Amniotic stem cell (primary cell): ENCODE measurements at places on chromosomes 2 and 18.

- DNase-seq = no peak
Measured at GRCh38 chr2:240383871-240384700, 51.4 kb upstream of the GPC1 start.

- no peak for DNase-seq
Measured at GRCh38 chr2:37318401-37318800, 6.2 kb downstream of the PRKD3 start.

- peak; percentile 22 for DNase-seq
Measured at GRCh38 chr18:73563901-73564472, 583.6 kb downstream of the FBXO15 start.

- DNase-seq = no peak
Measured at GRCh38 chr2:96315400-96316071, 9.6 kb upstream of the ITPRIPL1 start.

DNA sequence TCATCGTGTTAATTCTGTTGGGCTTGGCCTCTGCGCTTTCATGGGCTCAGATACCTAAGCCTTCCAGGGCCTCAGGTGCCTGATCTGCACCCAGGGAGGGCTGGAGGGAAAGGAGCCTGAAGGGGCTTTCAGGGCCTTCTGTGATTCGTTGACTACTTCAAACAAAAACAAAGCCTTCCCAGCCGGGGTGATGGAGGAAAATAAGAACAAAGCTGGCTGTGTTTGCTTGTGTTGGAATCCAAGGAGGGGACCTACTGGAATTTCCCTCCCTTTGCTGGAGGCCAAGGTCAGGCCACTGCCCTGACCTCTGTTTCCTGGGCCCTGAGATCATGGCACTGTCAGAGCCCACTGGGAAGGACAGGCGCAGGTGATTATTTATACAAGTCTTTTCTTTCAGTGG, 135.3 kb downstream of the KLHL29 start:
- no peak for DNase-seq

- no peak for DNase-seq
Measured at GRCh38 chr18:51438797-51439350, 241.4 kb upstream of the MEX3C start.

DNA sequence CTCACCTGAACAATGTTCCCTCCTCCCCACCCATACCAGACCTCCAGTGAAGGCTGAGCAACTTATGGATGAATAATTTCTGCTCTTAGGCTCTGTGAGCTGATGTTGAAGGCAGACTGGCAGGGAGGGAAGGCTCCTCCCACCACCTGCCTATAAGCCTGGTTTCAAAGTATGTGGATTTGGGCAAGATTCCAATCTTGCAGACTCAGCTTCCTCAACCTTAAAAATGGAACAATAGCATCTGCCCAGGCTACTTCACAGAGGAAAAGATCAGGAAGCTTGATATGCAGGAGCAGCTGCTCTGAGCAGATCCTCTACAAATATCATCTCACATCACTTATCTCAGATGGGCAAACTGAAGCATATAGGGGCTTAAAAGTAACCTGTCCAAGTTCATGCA, 112.2 kb downstream of the ZFP36L2 start:
- DNase-seq = no peak

DNA sequence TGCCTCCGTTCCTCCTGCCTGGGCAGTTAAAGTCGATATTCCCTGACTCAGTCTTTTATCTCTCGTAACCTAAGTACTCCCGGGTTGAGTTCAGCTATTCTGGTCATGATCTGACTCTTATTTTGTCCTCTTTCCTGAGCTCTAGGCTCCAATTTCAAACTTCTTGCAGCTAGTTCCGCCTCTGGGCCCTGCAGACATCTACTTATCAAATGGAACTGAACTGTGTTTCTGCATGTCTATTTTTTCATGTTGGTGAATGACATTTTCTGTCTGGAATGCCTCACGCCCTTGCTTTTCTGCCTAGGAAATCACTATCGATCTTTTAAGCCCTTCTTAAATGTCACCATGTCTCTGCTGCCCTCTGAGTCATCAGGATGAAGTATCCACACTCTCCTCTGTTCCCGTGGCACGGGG, 101.5 kb downstream of the VAPA start:
- no peak for DNase-seq

DNA sequence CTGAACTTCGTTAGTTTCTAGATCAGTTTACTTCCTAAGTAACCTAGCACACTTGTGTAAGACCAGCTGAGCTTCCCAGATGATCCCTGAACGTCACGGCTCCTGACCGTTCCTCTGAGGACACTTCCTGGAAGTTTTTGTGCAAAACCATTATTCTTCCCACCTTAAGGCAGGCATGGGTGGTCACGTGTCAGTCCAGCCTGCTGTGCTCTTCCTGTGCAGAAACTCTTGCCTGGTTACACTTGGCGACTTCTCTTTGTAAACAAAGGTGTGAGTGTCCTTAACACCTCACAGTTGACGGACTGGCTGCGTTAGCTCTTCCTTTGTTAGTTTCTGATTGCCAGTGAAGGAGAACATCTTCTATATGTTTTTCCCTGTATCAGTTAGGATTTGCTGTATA, 118.3 kb downstream of the SH3RF3 start:
- DNase-seq = no peak

DNA sequence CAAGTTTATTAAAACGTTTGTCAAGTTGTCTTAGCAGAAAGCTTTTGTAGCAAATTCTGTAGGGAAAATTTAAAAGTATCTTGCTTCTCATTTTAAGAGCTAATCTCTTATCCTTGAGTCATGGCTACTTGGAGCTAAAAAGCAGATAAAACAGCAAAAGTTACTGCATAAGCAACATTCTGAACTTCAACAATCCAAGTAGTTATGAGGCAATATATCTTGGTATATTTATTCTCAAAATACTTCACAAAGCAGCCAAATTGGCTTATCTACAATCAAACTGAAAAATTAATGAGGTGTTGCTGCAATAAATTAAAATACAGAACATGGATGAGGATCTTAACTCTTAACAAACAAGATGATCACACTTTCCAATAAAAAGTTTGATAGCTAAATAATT, 306.5 kb downstream of the PIEZO2 start:
- no peak for DNase-seq

DNA sequence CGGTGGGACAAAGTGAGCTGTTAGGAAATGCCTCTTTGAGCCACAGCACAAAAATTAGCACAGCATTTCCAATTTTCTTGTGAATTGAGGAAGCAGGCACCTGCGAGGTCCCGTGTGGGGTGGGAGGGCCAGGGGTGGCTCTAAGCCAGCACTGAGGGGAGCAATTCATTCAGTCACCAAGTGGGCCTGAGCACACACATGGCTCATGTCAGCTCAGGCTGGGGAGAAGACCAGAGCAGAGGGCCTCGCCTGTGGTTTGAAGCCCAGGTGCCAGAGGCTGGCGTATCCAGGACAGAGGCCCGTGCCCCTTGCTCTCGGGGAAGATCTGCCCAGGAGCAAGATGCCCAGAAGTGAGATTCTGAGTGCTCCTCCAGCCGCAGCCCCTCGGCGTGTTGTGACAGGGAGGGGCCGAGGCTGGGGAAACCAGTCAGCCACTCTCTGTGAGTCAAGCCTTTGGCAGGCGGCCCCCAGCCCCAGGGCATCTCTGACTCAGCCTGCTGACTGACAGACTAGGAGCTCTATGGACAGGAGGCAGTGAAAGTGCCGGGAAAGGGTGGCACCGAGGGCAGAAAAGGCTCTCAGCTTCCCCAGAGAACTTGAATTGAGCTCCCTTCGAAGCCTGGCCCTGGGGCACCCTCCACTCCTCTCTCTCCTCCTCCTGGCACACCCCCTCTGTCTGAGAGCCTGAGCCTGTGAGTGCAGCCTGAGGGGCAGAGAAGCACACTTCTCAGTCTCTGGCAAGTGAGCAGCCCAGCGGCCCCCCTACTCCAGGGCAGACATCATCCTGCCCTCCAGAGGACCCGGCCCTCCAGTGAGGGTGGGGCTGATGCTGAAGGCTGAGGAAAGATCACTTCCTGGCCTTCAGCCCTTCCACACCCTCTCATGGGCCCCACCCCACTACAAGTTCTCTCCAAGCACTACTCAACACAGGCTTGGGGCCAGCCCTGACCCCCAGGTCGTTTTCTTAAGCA, 32.3 kb downstream of the CYP26B1 start:
- DNase-seq = peak; percentile 82

DNA sequence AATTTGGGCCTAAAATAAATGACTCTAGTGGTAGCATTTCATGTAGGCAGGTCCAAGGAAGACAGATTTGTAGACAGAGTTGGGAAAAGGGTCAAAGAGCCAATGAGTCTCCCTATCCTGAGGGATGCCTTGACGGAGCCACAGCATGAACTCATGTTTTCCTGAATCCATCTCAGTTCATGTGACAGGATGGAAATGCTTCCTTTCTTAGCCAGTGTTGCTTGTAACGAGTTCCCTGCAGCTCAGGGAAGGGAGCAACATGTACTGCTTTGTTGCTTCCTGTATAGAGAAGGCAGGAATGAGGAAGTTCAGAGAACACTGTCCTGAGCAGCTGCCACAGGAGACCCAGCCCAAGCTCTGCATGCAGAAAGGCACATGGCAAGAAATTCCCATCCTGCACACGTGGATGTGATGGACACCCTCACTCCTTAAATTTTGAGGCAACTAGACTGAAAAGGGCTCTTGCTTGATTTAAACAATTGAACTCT, 27.9 kb downstream of the TMEM17 start:
- DNase-seq = no peak

DNA sequence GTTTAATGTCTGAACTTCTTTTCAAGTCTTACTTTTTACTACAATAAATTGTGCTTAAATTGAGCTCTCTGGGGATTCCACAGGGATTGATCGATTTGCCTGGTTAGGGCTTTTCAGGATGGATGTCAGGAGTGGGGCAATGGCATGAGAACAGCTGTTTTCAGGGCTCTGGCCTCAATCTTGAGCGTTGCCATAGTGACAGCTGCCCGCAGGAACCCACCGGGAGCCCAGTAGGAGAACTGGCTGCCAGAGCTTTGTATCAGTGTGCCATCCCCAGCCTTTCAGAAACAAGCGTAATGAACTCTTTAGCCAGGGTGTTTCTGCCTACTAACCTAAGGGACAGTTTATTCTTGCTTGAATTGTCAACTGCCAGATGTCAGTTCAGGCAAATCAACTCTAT, 93.5 kb downstream of the GALNT3 start:
- no peak for DNase-seq

DNA sequence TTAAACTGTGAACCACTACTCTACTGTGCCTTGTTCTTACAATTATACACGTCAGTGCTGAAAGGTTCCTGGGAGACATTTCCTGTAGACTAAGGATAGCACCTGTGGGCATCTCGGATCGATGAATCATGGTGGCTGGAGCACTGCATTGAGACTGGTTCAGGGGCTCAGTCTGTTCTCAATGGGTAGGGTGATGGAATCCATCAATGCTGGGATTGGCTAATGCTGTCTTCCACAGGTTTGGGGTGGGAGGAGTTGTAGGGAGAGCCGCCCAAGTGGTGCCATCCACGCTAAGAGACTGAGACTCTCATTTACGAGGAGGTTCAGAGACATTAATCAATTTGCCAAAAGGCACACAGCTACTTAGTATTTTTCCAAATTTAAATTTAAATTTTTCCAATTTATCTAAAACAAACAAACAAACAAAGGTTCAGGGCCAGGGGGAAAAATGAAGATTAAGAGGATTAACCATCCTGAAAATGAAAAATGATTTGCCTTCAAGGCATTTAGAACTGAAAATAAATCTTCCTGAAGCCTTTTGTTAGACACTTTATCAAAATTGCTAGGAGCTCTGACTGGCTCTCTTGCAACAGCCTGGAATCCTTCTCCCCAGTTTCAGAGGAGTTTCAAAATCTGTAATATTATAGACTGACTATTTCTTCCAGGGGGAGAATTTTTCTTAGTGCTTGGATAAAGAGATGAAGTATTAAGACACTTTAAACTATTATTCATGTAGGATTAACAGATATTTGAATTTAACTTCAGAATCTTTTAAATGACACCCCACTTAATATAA, 359.2 kb downstream of the TGIF1 start:
- no peak for DNase-seq

GRCh38 chr18:76604108-76604934, 109.3 kb upstream of the ZNF516 start:
- no peak for DNase-seq

- no peak for DNase-seq
Measured at GRCh38 chr18:35642802-35643201, 61.3 kb downstream of the GALNT1 start.

GRCh38 chr2:105764059-105764458, 19.3 kb downstream of the NCK2 start:
- DNase-seq = no peak

DNA sequence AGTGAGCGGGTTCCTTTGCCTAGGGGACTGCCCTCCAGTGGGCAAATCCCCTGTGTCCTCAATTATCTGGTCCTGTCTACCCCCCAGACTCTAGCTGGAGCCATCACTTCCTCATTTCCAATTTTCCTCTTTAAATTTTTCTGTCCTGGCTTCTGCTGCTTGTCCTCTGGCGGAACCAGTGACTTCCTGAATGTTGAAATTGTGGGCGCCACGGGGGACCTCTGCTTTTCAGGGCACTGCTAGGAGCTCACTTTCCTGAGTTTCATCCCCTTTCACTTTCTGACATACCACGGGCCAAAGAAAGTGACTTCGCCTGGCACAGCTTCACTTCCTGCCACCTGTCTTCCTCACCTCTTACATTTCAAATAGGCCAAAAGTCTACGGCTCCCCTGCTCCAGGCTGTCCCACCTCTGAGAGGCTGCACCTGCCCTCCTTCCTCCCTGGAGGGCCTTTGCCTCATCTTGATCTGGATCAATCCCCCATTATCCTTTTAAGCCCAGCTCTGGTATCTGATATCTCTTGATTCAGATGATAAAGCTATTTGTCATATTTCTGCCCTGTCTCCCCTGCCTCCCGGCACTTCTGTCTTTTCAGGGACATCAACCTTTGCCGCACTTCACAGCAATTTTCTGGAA, 1.4 kb upstream of the MARCO start:
- no peak for DNase-seq

DNA sequence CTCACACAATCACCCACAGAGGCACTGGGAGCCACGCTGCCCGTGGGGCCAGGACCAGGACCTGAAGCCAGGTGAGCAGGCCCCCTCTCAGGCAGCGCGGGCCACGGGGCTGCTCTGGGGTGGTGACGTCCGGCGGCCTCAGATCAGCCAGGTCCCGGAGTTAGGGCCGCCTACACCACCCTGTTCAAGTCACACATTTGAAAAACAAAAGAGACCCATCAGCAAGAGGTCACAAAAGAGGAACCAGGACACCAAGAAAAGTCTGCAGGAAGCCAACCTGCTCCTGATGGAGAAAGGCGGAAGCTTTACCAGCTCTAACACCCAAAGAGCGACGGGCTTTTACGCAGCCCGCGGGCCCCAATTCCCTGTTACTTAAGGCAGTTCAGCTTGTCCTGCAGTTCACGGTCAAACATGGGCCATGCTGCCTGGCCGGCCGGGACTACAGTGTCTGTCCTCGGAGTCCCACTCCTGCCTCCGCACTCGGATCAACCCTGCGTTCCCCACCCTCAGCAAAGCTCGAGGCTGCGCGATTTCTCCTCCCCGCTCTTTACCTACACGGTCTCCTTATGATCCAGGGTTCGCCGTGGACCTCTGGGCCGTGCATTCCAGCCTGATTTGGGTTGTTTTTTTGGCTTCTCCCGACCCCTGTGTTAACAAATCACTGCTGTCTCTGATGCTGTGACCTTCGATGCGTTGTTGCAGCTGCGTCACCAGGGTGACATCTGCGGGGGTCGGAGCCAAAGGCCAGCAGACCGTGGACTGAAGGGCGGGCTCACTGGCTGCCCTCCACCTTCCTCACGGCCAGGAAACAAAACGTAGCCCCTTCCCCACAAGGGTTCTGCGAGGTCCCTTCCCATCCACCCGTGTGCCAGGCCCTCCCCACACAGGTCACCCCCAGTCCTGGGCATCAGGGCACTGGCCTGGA, 31.0 kb downstream of the SNORC start:
- no peak for DNase-seq

GRCh38 chr2:184765112-184765895, 167.0 kb downstream of the ZNF804A start:
- no peak for DNase-seq
